ENCODE measurements at places on chromosomes 5 and 9. TPM values are rescaled to one million over a fixed set of nuclear protein-coding genes. Genes with fewer than 3 reads are reported as not detected.
A peak's percentile ranks its signal among the peaks of the same experiment; 100 is the strongest.

The C9orf43 gene
- polyA plus RNA-seq: 109 TPM

DNA sequence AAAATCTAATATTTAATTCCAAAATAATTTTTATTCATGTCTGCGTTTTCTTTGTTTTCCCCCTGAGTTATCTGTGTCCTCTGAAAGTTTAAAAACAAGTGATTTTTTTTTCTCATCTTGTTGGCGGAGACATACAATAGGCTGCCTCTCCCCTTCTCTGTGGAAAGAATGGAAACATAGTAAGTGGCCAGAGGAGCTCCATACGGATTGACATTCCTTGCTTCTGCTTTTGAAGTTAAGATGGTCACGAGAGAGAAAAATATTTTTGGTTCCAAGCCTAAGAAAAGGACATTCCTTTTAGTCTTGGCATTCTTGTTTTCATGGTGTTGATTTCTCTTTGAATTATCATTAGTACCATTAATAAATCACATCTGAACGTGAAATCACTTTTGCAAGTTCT is 28.3 kb downstream of the ZNF462 start:
- H3K4me1 ChIP-seq: no peaks in the 10 kb centered on the region
- no peak overlapping the region for H3K27ac ChIP-seq
- H3K36me3 ChIP-seq: no peaks in the 10 kb centered on the region

DNA sequence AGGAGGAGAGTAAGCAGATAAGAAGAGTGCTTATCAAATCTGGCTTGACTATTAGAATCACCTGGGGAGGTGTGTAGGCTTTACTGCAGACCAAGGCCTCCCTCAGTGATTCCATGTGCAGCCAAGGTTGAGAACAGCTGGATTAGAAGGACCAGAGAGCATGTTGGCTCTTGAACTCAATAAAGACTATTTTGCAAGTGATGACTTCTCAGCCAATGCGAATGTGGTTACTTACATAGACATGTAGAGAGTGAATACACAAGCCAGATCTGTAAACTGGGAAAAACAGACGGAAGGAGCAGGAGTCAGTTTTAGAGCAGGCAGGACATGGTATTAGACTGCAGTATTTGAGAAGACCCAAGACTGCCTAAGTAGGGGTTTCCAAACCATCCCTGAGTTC is 48.5 kb downstream of the MAMDC2 start:
- no peaks in the 10 kb centered on the region for H3K4me1 ChIP-seq
- H3K36me3 ChIP-seq: no peaks in the 10 kb centered on the region
- no peaks in the 10 kb centered on the region for H3K27me3 ChIP-seq
- no peak overlapping the region for H3K4me3 ChIP-seq
- no peak for DNase-seq

- no peak overlapping the region for H3K27ac ChIP-seq
- no peak overlapping the region for H3K4me3 ChIP-seq
- DNase-seq: no peak
- no peaks in the 10 kb centered on the region for H3K36me3 ChIP-seq
- H3K4me1 ChIP-seq: no peaks in the 10 kb centered on the region
Measured at GRCh38 chr9:135222881-135223760, 135.7 kb downstream of the OLFM1 start.

DNA sequence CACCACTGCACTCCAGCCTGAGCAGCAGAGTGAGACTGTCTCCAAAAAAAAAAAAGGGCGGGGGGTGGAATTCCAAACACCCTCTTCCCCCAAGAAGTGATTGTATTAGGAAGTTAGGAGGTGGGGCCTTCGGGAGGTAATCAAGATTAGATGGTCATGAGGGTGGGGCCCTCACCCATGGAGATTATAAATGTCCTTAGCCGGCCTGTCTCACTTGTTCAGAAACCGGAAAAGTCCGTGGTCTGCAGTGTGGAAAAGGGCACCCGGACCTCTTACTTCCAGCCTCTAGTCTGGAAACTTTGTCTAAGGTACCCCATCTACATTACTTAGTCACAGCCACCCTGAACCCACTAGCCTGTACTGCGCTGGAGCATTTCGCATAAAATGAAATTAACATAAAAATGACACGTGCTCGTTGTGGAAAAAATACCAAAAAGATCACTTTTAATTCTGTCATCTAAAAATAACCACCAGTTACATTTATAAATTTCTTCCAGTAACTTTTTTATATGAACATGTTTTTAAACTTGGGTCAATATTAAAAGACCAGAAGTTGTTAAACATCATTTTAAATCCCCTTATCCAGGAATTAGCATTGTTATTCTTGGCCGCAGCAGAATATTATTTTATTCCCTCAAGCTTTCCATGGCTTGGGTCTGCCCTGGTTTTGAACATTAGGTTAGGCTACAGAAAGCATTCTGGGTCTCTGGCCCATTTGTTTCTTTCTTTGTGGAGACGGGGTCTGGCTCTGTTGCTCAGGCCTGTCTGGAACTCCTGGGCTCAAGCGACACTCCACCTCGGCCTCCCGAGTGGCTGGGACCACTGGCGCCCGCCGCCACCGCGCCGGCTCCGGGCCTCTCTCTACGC is 1.2 kb upstream of the CKS2 start:
- H3K27me3 ChIP-seq: no peaks in the 10 kb centered on the region
- no peaks in the 10 kb centered on the region for H3K4me1 ChIP-seq
- H3K4me3 ChIP-seq: peak overlapping the region; percentile 70

The FAM221B gene
- 17.1 TPM for polyA plus RNA-seq

DNA sequence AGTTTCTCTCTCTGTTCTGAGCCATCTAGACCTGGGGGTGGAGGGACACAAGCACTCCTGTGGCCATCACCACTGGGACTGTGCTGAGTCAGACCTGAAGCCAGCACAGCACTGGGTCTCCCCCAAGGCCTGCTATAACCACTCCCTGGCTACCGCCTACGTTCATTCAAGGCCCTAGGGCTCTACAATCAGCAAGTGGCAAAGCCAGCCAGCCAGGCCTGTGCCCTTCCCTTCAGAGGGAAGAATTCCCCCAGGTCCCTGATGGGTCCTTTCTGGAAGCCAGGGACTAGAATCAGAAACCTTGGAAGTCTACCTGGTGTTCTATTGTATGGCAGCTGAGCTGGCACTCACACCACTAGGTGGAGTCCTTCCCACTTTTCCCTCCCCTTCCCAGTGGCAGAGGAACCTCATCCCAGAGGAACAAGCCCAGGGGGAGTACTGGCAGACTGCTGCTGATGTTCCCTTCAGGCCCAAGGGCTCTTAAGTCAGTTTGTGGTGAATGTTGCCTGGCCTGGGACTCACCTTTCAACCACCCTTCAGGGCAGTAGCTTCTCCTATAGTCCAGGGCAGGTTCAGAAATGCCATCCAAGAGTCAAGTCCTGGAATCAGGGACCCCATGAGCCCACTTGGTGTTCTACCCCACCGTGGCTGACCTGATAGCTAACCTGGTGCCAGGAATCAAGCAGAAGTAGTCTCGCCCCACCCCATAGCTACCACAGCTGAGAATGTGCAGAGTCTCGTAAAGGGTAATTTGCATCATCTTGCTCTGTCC is 20.0 kb downstream of the JMY start:
- no peak overlapping the region for H3K27ac ChIP-seq
- no peaks in the 10 kb centered on the region for H3K36me3 ChIP-seq
- no peaks in the 10 kb centered on the region for H3K27me3 ChIP-seq
- H3K4me1 ChIP-seq: no peaks in the 10 kb centered on the region
- no peak overlapping the region for H3K4me3 ChIP-seq

GRCh38 chr5:181189363-181189961 is 15.5 kb downstream of the TRIM7 start:
- no peak for DNase-seq
- H3K4me1 ChIP-seq: peaks cover 6% of the 10 kb centered on the region
- peak overlapping the region; percentile 87 for H3K4me3 ChIP-seq
- H3K36me3 ChIP-seq: no peaks in the 10 kb centered on the region
- peak overlapping the region; percentile 89 for H3K27ac ChIP-seq

DNA sequence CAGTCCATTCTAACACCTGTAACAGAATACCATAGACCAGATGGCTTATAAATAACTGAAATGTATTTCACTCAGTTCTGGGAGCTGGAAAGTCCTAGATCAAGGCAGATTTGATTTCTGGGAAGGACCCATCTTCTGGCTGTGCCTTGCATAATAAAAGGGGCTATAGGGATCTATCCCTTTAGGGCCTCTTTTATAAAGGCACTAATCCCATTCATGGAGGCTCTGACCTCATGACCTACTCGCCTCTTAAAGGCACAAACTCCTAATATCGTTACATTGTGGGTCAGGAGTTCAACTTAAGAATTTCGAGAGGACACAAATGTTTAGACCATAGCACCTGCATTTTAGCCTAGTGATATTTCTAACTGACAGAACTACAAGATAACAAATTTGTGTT is 619.0 kb downstream of the CDH18 start:
- no peaks in the 10 kb centered on the region for H3K27me3 ChIP-seq
- no peak for DNase-seq
- no peaks in the 10 kb centered on the region for H3K36me3 ChIP-seq
- no peak overlapping the region for H3K4me3 ChIP-seq
- no peak overlapping the region for H3K27ac ChIP-seq
- no peaks in the 10 kb centered on the region for H3K4me1 ChIP-seq

DNA sequence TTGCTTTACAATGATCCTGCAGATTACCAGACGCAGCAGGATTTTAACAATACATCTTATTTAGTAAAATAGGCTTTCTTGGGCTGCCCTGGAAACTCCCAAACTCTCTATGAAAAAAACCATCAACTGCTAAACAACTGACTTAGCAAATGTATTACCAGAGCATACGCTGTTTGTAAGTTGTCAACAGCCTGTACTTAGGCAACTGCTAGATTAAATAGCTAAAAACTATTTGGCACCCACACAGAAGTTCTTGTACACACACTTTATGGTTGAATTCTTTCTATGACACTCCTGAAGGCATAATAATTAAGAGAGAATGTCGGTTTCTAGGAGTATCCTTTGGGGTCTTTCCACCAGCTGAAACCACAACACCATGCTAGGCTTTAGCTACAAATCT is 123.9 kb downstream of the FBXO38 start:
- H3K36me3 ChIP-seq: no peaks in the 10 kb centered on the region
- H3K4me3 ChIP-seq: no peak overlapping the region
- no peaks in the 10 kb centered on the region for H3K27me3 ChIP-seq

The LIFR gene
- 19.7 TPM for polyA plus RNA-seq

GRCh38 chr5:61429906-61430305 is 97.8 kb downstream of the ZSWIM6 start:
- H3K36me3 ChIP-seq: no peaks in the 10 kb centered on the region
- H3K4me3 ChIP-seq: no peak overlapping the region
- no peaks in the 10 kb centered on the region for H3K27me3 ChIP-seq
- H3K27ac ChIP-seq: no peak overlapping the region
- no peak for DNase-seq

All from testis (tissue), 5 donors.